ENCODE measurements at places on chromosomes 6 and 20. TPM values are rescaled to one million over a fixed set of nuclear protein-coding genes. Genes with fewer than 3 reads are reported as not detected.

The CNKSR3 gene
- 13.4 TPM for total RNA-seq

The GNRH2 gene
- total RNA-seq, result not detected

The DEFB114 gene
- not detected for total RNA-seq

The ABT1 gene
- 16.5 TPM for total RNA-seq

The ERVFRD-1 gene
- 0.12 TPM for total RNA-seq

The SLC35D3 gene
- not detected for total RNA-seq

GRCh38 chr6:164144316-164144715 is 729.8 kb downstream of the QKI start:
- no peak for DNase-seq

GRCh38 chr6:17239260-17239659 is 41.9 kb upstream of the RBM24 start:
- DNase-seq, result no peak

DNA sequence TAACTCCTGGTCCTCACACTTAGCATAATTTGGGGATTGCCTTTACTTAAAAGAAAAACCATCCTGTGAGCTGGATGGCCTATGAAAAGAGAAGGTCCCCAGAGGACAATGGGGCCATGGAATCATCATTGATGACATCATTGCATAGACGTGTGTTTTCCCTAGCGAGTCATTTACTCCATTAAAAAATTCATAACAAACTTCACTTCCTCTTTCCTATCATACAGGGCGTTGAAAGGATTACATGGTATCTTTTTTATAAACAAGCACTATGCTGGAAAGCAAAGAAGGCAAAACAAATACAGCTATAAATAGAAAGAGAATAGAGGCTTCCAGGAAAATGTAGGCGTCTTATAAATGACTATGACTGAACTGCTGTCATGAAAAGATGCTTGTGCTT is 11.3 kb upstream of the COL12A1 start:
- DNase-seq, result no peak

- no peak for DNase-seq
Measured at GRCh38 chr6:118808793-118809638, 84.9 kb upstream of the ASF1A start.

- DNase-seq, result no peak
Measured at GRCh38 chr6:83199863-83200225, 6.7 kb downstream of the RWDD2A start.

DNA sequence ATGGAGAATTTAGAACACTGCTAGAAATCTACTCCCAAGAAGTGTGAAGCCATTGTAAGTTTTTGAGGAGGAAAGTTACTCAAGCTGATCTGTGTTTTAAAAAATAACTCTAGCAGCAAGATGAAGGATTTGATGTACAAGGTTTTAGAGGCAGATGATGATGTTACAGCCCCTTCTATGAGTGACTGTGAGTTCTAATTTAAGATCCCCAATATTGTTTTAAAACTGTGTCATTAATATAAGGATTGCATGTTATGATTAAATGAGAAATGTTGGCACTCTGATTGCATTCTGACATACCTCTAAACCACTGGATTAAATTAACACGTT is 293.5 kb downstream of the ADGB start:
- DNase-seq, result no peak

- DNase-seq, result no peak
Measured at GRCh38 chr20:33125983-33126382, 42.0 kb upstream of the BPIFA2 start.

Data from ovary (tissue), 10 donors.